ENCODE measurements at places on chromosomes 4 and X.

- no peak for DNase-seq
These were observed 34.7 kb upstream of the DCAF8L1 start for GRCh38 chrX:28015993-28016392.

DNA sequence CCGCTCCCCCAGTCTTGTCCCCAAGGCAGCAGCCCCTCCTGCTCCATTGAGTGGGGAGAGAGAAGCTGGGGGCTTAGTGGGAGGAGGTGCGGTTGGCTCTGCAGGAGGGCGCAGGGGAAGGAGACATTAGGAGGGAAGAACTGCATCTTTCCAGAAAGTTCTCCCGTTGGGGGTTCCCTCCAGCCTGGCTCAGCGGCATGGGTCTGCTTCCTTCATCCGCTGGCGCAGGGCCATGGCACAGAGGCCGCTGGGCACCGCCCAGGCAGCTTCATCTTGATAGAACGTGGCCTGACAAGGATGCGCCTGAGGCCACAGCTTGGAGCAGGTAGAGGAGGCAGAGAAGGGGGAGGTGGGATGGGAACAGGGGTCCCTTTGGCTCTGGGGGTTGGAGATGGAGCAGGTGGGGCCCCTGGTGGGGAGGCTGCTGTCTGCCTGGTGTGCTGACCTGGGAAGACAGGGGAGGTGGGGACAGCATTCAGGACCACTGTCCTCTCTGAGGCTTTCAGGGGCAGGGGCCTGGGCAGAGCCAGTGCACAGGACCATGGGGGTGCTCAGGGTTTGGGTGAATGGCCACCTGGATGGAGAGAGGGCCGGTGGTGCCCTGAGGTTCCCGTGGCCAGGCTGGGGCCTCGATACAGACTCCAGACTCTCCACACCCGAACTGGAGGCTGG lies 12.1 kb downstream of the DOK7 start:
- no peak for DNase-seq

DNA sequence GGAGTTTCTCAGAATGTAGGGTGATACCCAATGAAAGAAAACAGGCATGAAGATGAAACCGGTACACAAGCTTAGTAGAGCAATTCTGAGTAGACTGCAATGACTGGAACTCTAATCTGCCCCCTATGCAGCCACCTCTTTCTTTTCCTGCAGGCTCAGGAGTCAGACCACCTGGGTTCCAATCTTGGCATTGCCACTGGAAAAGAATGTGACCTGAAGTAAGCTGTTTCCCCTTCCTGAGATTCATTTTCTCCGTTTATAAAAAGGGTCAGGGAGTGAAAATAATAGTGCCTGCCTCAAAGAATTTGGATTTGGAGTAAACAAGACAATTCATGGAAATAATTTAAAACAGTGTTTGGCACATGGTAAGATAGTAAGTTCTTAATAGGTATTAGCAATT lies 1464.0 kb downstream of the PCDH7 start:
- no peak for DNase-seq

- peak; percentile 32 for DNase-seq
These were observed 108.8 kb upstream of the MYOZ2 start for GRCh38 chr4:119026662-119027444.

- DNase-seq: no peak
These were observed 18.8 kb downstream of the SLC7A11 start for GRCh38 chr4:138223231-138223910.

DNA sequence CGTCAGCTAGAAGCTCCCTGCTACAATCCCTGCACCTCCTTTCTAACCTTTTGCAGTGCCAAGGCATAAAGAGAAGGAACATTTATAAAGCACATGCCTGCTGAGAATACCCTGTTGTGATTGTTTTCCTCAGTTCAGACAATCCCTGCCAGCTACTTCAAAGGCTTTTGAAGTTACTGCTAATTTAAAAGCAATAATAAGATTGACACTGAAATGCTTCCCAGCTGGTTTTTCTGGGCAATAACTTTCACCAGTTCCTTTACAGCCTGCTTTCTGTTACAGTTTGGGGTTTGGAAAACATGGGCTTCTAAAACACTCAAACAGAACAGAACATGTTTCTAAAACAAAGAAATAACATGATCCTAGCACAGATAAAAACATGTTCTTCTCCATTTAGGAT lies 232.3 kb upstream of the CPEB2 start:
- DNase-seq: no peak
